ENCODE measurements at places on chromosomes 5 and 9. TPM values are rescaled to one million over a fixed set of nuclear protein-coding genes. Genes with fewer than 3 reads are reported as not detected.

DNA sequence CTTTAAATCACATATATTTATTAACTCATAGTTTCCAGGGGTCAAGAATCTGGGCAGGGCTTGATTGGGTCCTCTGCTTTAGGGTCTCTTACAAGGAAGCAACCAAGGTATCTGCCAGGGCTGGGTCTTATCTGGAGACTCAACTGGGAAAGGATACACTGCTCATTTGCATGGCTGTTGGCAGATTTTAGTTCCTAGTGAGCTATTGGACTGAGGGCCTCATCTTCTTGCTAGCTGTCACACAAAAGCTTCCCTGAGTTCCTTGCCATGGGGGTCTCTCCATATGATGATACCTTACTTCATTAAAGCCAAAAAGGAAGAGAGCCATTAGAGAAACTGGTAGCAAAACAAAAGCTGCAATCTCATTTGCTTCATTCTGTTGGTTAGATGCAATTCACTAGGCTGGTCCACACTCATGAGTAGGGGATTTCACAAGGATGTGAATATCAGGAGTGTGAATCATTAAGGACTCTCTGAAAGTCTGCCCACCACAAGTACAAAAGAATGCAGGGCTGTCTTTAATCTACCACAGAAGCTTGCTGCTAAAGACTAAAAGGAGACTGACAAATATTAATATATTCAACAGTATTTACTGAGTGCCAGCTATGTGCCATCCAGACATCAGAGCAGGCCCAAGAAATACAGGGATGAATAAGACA is 42.0 kb upstream of the TIMD4 start:
- DNase-seq: no peak

The CENPK gene
- total RNA-seq: 33.0 TPM

The RABL6 gene
- total RNA-seq: 35.0 TPM

- no peak for DNase-seq
Observed at GRCh38 chr5:1640421-1640881, 116.7 kb upstream of the LPCAT1 start.

DNA sequence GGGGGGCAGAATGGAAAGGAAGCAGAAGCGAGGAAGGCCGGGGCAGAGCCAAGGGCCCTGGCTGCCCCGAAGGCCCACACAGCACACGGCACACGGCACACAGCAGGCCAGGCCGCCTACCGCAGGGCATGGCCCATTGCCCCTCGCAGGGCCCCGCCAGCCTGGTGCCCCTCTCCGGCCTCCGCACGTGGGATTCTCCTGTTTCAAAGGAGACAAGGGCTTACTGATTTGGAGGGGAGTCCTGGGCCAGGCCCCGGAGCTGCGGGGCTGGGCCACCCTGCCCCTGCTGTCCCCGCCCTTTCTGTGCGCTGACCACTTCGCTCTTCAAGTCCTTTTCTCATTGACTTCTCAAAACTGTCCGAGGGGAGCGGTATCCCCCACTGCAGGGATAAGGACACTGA is 7.7 kb upstream of the PHYKPL start:
- DNase-seq: no peak

DNA sequence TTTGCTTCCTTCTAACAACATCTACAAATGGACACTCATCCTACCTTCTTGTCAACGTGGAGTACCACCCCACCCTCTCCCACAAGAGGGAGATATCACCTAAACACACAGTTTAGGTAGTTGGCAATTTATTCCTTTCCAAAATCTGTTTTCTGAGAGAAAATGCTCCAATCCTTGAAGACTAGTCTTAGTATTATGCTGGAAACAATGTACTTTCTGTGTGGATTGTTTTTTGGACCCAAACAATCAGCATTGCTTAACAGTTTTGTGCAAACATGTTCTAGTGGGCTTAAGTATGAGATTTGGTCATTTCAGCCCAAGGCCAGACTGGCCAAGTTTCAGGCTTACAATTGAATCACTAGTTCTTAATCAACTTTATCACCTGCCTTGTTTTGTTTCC is 359.1 kb downstream of the ARHGEF28 start:
- peak; percentile 36 for DNase-seq

The C9orf153 gene
- total RNA-seq: not detected

DNA sequence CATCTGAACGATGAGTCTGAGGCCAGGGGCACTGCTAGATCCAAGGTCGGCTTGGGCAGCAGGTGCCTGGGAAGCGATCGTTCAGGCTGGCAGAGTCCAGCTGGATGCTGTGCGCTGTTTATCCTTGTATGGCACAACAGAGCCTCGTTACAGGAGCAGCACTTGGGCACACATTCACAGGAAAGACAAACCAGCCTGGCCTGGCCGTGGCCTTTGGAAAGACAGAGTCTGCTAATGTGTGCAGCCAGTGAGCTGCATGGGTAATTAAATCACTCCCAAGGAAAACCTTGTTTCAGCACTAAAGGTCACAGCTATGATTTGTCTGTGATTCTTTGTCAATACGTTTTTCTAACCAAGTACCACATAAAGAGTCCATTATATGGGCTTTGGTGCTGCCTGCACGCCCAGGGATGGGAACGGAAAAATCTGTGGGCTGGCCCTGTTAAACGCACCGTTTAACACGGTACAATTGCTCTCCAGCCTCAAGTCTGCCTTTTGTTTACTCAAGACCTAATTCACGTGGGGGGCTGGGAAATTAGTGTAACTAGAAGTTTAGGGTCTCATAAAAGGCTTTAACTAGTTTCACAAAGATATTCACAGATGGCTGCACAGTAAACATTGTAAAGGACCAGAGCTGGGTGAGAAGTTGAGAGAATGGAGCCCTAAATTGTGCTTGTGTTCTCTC is 509.3 kb downstream of the KDM4C start:
- DNase-seq: no peak

DNA sequence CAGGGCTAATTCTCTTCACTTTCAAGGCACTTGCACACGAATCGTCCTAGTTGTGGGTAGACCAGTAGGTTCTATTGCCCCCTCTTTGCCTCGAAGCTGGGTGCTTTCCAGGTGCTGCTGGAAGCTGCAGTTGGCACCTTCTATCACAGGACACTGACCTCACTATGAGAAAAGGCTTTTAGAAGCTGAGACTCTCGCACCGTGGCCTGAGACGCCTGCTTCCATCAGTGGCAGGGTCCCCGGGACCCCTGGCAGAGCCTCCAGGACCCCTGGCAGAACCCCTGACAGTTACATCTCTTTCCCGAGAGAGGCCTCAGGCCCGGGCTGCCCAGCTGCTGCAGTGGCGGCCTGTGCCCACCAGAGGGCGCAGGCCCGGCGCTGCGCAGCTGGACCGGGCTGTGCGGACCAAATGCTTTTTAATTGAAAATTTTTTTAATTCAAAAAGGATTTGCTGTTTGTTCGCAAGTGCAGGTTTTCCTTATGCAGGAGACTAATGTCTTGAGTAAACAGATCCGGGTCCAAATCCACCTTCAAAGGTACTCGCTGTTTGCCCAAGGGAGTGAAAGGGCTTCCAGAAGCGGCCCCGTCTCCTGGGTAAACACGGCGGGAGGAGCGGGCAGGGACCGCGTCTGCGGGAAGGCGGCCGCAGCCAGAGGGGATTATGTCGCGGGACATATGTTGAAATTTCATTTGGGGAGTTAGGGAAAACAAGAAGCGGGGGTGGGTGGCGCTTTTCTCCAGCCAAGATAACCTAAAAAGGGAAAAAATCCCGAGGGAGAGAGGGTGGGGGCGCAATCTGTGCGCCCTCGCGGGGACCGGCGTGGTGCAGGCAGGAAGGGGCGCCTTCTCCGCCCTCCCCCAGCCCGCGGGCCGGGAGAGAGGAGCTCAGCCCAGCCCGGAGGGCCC is 114.5 kb upstream of the LMX1B start:
- no peak for DNase-seq

GRCh38 chr5:11797132-11797531 is 107.1 kb downstream of the CTNND2 start:
- DNase-seq: peak; percentile 20

- no peak for DNase-seq
Observed at GRCh38 chr5:132473668-132474067, 16.9 kb downstream of the IRF1 start.

- DNase-seq: no peak
Observed at GRCh38 chr9:134872482-134873231, 8.0 kb upstream of the FCN2 start.

The PRRX2 gene
- 16.5 TPM for total RNA-seq

GRCh38 chr9:94031380-94031779 is 52.9 kb upstream of the PTPDC1 start:
- DNase-seq: no peak

- DNase-seq: peak; percentile 61
Observed at GRCh38 chr5:35182910-35183535, 47.3 kb downstream of the PRLR start.

DNA sequence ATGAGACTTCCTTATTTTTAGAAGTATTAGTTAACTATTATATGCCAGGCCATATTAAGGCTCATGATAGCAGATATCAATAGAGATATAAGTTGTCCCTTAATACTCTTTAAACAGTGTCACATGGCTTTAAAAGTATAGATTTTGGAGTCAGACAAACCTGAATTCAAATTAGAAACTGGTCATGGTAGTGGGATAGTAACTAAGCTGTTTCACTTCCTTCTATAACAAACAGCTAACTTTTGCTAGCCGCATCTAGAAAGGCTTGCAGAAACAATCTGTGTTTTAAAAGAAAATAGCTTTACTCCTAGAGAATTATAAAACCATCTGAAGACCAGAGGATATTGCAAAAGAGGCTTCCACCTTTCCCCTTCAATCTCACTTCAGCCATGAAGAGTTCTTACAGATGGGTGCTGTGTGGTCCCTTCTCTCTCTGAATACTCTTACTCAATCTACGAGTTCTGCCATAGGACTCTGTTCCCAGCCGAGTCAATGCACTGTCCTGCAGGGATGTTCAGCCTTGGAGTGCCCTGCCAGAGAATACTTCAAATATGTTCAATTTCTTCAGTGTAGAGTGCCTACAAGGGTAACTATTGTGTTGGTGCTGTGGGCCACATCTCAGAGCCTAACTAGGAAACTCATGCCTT is 810.2 kb downstream of the EFNA5 start:
- no peak for DNase-seq

- DNase-seq: no peak
Observed at GRCh38 chr5:160397492-160397891, 2.4 kb downstream of the FAM200C start.

The HAPLN1 gene
- total RNA-seq: 4.5 TPM

- DNase-seq: no peak
Observed at GRCh38 chr9:72327631-72328030, 37.4 kb downstream of the ZFAND5 start.

- peak; percentile 30 for DNase-seq
Observed at GRCh38 chr9:4555236-4555635, 65.0 kb downstream of the SLC1A1 start.

DNA sequence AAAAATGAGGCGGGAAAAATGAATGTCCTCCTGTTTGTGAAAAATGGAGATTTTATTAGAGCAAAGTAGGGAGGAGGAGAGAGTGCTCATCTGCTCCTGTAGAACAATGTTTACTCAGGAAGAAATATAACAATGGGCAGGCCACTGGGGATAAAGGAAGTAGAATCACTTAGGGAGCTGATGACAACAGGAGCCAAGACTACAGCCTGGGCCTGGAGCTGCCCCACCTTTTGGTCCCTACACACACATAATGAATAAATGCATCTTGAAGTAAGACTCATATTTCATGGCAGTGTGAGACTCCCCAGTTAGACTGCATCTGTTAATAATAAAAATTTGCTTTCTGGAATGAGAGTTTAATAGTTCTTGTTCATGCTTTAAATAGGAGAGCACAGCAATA is 1939.8 kb downstream of the EFNA5 start:
- DNase-seq: no peak

The TXNDC8 gene
- total RNA-seq: not detected

- no peak for DNase-seq
Observed at GRCh38 chr9:99357575-99357974, 135.5 kb downstream of the SEC61B start.

- DNase-seq: no peak
Observed at GRCh38 chr9:84154320-84154719, 173.7 kb downstream of the RMI1 start.

The C8G gene
- not detected for total RNA-seq

GRCh38 chr9:93827545-93828330 is 127.4 kb downstream of the BARX1 start:
- no peak for DNase-seq

GRCh38 chr9:23783509-23783908 is 42.5 kb downstream of the ELAVL2 start:
- DNase-seq: no peak

GRCh38 chr9:100554935-100555401 is 22.9 kb upstream of the CAVIN4 start:
- DNase-seq: peak; percentile 6

The KIF4B gene
- 0.02 TPM for total RNA-seq

DNA sequence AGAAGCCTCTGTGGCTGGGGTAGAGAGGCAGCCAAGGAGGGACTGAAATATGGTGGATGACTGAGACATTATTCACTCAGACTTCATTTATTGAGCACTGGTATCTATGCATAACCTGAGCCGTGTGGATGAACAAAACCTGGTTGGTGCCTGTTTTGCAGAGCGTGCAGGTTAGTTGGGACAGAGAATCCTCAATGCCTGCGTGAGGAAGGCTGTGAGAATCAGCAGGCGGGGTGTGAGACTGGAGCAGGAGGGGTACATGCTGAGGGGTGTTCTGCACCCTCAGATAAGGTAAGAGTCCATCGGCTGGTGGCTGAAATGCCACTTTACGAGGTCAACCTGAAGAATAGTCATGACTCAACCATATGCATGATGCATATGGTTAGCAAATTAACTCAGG is 271.6 kb downstream of the MED10 start:
- no peak for DNase-seq

GRCh38 chr9:104820336-104820735 is 56.4 kb downstream of the NIPSNAP3B start:
- DNase-seq: no peak

DNA sequence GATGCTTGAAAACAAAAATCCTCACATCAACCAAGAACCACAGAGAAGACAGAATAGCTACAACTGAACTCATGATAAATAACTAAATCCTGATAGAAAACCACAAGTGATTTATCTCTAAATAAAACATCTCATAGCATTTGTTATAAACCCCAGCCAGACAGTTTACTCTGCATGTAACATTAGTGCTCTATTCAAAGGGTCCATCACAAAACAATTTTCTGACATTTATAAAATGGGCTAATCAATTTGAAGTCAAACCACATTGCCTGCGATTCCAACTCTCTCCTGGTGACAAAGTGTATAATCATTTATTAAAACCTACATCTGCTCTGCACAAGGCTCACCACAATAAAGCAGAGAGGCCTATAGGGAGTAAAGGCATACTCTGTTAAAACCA is 49.8 kb downstream of the UIMC1 start:
- no peak for DNase-seq

DNA sequence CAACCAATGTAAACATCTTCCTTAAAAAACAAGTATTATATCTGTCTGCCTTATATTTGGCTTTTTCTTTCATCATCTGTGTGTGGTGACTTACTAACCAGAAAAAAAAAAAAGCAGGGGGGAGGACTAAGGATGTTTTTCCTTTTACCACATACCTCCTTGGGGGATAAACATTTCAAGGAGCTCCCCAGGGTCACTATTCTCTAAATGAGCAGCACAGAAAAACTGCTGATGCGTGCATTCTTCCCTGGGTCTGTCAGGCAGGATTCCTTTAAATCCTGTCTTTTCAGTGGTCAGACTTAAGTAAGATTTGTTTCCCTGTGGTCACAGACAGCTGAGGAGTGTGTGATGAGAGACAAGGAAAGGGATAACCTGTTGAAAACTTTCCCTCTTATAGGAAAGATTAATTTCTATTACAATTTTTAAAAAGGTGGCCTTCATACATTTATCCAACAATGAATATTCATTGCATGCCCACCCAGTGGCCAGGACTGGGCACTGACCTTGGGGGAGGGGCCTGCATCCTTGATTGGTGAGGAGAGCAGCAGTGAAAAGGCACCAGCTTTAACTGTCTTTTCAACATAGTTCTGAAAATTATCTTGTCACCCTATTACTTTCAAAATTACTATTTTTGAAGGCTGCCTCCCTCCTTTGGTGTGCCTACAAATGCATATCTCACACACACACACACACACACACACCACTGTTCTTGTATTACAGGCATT is 123.1 kb downstream of the TLE4 start:
- DNase-seq: peak; percentile 54
